T-helper 17 cell (primary cell): ENCODE measurements at places on chromosomes 11 and 22. TPM values are rescaled to one million over a fixed set of nuclear protein-coding genes. Genes with fewer than 3 reads are reported as not detected.

DNA sequence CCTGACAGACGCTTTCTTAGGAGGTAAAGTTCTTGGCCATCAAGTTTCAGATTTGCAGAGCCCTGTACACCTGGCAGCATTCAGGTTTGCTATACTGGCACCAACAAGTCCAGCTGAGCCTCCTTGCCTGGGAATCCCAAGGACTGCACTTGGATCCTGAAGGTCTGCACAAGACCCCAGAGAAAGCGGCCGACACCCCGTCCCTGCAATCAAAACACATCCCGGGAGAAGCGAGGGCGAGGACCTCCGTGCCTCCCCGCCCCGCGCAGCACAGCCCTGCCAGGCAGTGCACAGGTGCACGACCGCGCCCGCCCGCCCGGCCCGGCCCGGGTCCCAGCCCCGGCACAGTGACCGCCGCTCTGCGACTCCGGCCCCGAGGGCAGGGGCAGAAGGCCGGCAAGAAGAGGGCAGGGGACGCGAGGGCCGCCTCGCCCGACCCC is 559 bp downstream of the MRTFA start:
- DNase-seq = no peak
- H3K4me3 ChIP-seq = peak overlapping the region; percentile 89
- peak overlapping the region; percentile 83 for H3K27ac ChIP-seq
- H3K36me3 ChIP-seq = peaks cover 6% of the 10 kb centered on the region
- peaks cover 33% of the 10 kb centered on the region for H3K4me1 ChIP-seq

- H3K27ac ChIP-seq = no peak overlapping the region
- no peaks in the 10 kb centered on the region for H3K4me1 ChIP-seq
- no peak overlapping the region for H3K4me3 ChIP-seq
- DNase-seq = no peak
- peaks cover 53% of the 10 kb centered on the region for H3K27me3 ChIP-seq
Observed at GRCh38 chr22:32564170-32565001, 89.8 kb downstream of the FBXO7 start.

DNA sequence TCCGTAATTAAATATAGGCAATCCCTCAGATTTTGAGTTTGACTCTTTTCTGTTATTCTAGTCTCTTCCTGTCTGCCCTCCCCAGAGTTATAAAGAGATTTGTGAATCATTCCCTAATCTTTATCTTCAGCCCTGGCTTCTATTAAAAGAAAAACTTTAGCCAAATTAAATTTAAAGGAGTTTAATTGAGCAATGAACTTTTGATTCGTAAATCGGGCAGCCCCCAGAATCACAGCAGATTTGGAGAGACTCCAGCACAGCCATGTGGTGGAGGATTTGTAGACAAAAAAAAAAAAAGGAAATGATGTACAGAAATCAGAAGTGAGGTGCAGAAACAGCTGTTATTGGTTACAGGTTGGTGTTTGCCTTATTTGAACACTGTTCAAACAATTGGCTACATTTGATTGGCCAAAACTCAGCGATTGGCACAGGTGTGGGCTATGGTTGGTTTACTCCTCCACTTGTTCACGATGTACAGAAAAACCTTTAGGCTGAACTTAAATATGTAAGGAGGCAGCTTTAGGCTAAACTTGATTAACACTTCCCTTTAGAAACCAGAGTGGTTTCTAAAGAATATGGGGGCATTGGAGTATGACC is 2.3 kb upstream of the ALKBH8 start:
- no peak overlapping the region for H3K27ac ChIP-seq
- peaks cover 5% of the 10 kb centered on the region for H3K27me3 ChIP-seq
- no peak for DNase-seq
- peaks cover 29% of the 10 kb centered on the region for H3K4me1 ChIP-seq
- peaks cover 2% of the 10 kb centered on the region for H3K36me3 ChIP-seq
- H3K4me3 ChIP-seq = no peak overlapping the region

DNA sequence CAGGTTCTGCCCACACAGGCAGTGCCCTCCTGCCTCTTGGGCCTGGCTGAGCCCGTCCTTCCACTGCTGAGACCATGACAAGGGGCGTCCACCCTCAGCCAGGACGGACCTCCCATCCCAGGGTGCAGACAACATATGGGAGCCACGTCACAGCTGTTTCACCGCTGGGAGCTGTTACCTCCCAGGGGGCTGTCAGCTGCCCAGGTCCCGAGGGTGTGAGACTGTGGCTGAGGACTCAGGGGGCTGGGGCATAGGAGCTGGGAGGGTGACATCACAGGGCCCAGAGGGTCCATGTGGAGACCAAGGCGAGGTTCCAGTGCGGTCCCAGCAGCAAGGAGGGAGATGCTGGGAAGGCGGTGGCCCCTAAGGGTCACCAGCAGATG is 17.9 kb upstream of the CTSD start:
- H3K4me3 ChIP-seq = no peak overlapping the region
- H3K4me1 ChIP-seq = peaks cover 2% of the 10 kb centered on the region
- DNase-seq = no peak
- no peaks in the 10 kb centered on the region for H3K36me3 ChIP-seq
- H3K27me3 ChIP-seq = peaks cover 26% of the 10 kb centered on the region

- no peaks in the 10 kb centered on the region for H3K4me1 ChIP-seq
- peaks cover 7% of the 10 kb centered on the region for H3K27me3 ChIP-seq
- H3K36me3 ChIP-seq = peaks cover 2% of the 10 kb centered on the region
Observed at GRCh38 chr22:41367039-41367679, 14.6 kb upstream of the TEF start.

DNA sequence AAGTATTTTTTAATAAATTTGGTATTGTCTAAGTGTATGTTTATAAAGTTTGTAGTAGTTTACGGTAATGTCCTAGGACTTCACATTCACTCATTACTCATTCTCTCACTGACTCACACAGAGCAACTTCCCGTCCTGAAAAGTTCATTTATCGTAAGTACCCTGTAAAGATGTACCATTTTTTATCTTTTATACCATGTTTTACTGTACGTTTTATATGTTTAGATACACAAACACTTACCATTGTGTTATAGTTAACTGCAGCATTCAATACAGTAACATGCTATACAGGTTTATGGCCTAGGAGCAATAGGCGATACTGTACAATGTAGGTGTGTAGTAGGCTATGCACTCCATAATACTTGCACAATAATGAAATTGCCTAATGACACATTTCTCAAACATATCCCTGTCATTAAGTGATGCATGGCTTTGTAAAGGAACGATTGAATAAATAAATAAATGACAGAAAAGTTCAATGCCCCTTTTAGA is 12.5 kb upstream of the CARD18 start:
- no peaks in the 10 kb centered on the region for H3K27me3 ChIP-seq
- H3K4me3 ChIP-seq = no peak overlapping the region
- H3K36me3 ChIP-seq = no peaks in the 10 kb centered on the region

GRCh38 chr11:35935390-35935789 is 8.5 kb upstream of the LDLRAD3 start:
- DNase-seq = no peak
- H3K27me3 ChIP-seq = peaks cover 77% of the 10 kb centered on the region
- H3K36me3 ChIP-seq = peaks cover 2% of the 10 kb centered on the region
- no peak overlapping the region for H3K27ac ChIP-seq
- no peak overlapping the region for H3K4me3 ChIP-seq

GRCh38 chr11:86800076-86800959 is at the start of gene PRSS23:
Gene PRSS23 (plus strand): TSS chr11:86800542. CDS start chr11:86807644, 7,102 bp downstream.
- peaks cover 4% of the 10 kb centered on the region for H3K4me1 ChIP-seq
- peaks cover 4% of the 10 kb centered on the region for H3K36me3 ChIP-seq
- H3K27me3 ChIP-seq = peaks cover 79% of the 10 kb centered on the region
- no peak for DNase-seq
- H3K4me3 ChIP-seq = peak within 1 kb of the TSS; percentile 71

DNA sequence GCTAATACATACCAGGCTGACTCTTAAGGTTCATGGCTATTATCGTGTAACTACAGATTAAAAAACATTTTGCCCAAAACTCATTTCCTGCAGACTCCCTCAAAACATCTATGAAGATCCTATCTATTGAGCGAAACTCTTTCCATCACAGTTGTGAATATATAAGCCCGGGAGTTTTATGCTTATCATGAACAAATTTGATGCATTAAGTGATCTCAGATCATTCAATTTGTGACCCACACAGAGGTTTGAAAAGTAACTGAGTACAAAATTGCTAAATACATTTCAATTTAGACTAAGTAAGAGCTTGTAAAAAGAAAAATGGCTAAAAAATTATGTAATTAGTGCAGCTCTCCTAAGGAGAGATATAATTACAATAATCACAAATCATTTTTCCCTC is 1228.8 kb upstream of the TENM4 start:
- no peak for DNase-seq
- no peak overlapping the region for H3K4me3 ChIP-seq
- no peaks in the 10 kb centered on the region for H3K27me3 ChIP-seq
- no peaks in the 10 kb centered on the region for H3K36me3 ChIP-seq
- H3K4me1 ChIP-seq = no peaks in the 10 kb centered on the region

Gene DEUP1
- not detected for total RNA-seq

Gene GAL
- total RNA-seq = not detected

Gene VPREB3
- total RNA-seq = not detected
